Cerebellar nuclear complex (tissue), 1 donor: ENCODE measurements at places on chromosomes 13 and 19.

- no peak for DNase-seq
Measured at GRCh38 chr13:65410791-65411190, 1819.3 kb downstream of the PCDH9 start.

- DNase-seq, result no peak
Measured at GRCh38 chr13:36082396-36082795, 48.8 kb downstream of the DCLK1 start.

- DNase-seq, result no peak
Measured at GRCh38 chr13:80251403-80251802, 89.5 kb downstream of the SPRY2 start.

GRCh38 chr13:48901781-48902180 lies 73.9 kb upstream of the FNDC3A start:
- no peak for DNase-seq

GRCh38 chr19:51485960-51486660 lies 7.8 kb downstream of the CEACAM18 start:
- no peak for DNase-seq

DNA sequence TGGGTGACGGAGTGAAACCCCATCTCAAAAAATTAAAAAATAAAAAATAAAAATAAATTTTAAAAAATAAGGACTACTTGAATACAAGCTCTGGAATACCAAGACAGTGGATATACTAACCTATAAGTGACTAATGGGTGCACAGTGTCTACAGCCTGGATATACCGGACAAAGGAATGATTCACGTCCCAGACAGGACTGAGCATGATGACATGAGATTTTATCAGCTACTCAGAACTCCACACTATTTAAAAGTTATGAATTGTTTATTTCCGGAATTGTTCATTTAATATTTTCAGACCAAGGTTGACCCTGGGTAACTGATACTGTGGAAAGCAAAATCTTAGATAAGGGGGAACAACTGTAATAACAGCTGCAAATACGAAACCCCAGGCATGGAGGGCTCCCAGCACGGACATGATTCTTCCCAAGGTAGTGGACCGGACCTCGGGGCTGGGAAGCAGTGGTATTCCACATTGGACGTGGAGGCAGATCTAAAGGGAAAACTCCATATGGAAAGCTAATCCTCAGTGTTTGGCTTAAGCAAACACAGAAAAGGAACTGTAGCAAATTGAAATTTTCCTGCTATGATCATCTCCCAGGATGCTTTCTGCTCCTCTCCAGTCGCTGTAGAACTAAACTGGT lies 102.6 kb upstream of the TSHZ3 start:
- no peak for DNase-seq

DNA sequence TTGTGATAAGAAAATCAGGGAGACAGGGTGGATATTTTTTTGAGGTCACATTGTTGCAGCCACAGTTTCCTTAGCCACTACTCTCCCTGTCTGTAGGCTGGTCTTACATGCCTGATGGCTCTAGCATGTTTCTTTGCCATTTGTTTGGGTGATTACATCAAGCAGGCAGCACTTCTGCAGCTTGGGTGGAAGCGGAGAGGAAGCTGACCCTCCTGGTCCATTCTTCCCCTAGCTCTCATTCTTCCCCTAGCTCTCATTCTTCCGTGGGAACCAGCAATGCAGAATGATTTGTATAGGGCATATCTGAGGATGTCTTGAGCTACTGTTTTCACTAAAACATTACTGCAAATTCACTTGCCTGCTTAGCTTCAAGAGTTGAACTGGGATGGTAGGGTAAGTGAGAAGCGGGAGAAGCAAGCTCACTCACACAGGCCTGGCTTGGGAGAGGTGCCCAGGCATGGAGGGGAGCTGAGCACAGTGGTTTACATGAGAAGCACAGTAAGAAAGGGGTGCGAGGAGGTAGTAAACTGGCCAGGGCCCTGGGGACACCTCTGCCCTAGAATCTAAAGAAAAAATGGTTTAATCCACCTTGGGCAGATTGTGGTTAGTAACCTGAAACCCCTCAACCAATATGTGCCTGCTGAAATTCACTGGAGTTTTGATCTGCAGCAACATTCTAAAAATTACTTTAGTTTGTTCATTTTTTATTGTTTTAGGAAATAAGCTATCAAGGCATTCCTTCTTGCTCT lies 538.9 kb downstream of the RFC3 start:
- DNase-seq, result no peak

DNA sequence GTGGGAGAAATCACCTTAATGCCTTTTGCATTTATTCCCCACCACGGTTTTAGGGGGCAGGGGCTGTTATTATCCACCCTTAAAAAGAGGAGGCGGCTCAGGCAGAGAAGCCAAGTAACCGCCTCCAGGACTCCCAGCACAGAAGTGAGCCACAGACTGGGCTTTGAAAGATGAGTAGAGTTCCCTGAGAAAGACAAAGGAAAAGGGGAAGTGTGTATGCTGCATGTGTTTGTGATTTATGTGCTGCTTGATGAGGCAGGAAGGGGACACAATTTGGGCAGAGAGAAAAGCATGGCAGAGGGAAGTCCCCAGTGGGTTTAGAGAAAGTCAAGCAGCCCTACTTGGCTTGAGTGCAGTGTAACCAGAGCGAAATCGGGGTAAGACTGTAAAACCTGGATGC lies 85.0 kb downstream of the DOCK9 start:
- no peak for DNase-seq

DNA sequence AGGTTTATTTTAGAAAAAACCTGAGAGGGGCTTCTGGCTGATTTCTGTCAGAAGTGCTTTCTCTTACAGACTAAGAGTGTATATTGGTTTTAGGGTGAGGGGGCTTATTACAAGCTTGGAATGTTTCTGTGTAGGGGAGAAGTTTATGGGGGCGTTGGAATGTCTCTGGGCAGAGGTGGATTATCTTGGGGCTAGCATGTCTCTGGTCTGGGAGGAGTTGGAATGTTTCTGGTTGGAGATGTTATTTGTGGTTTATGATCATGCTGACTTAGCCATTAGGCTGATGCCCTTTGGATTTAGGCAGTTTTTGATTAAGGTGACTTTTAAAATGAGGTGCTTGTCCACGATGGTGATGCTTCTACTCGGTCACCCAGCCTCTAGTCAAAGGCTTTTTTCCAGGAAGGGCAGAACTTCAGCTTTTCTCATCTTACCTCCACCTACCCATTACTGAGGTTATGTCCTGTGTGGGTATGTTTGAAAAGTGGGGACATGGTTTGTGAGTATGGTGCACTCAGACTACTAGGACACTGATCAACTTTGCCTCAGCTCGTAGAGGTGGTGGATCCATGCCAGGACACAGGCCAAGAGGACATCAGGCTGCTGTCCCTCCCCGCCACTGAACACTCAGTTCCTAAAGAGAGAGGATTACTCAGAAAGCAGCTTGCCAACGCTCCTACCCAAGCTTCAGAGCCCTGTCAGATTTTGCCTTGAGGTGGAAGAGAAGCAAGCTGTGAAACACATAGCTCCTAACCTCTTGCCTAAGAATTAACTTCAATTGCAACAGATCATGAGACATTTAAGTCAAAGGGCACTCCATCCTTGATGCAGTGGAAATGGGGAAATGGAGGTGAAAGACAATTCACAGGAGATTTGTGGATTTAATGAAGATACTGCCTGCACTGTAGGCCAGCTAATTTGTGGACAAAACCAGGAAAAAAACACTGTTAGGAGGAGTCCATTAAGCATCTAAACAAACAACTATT lies 63.6 kb downstream of the ZNF44 start:
- no peak for DNase-seq

DNA sequence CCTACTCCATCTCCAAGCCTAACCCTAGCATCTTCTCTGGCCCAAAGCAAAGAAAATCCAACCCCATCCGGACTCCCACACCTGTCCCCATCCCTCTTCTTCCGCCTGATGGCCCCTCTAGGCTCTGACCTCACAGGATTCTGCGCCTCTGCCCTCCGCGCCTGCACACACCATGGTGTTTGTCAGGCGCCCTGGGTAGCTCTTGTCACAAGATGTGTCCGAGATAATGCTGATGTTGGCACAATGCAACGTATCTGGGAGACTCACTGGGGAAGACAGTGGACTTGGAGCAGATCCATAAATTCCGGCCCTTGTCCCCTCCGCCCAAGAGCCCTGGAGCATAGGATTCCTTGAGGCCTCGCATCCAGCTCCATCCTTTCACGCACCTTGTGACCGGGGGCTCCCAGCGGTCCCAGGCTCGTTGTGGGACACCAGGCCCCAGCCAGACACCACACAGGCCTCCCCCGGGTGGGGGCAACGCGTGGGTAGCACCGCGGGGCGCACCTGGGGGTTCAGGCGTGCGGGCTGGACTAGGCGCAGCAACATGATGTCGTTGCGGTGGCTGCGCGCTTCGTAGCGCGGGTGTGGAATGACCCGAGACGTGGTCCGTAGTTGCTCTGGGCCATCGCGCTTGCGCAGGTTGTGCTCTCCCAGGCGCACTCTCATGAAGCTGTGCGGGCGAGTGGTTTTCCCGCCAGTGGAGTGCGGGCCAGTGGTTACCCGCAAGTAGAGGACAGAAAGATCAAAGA lies 3.1 kb upstream of the KLK1 start:
- DNase-seq, result no peak

GRCh38 chr13:100535426-100536135 lies 53.0 kb downstream of the GGACT start:
- DNase-seq, result no peak

- no peak for DNase-seq
Measured at GRCh38 chr13:29483211-29483610, 112.3 kb downstream of the SLC7A1 start.

GRCh38 chr19:7996883-7997282 lies 8.6 kb downstream of the ELAVL1 start:
- no peak for DNase-seq

- DNase-seq, result no peak
Measured at GRCh38 chr13:78603240-78603957, at the start of gene POU4F1. Gene POU4F1 (minus strand): TSS chr13:78603552. CDS start chr13:78603326, 226 bp downstream.

GRCh38 chr13:35743165-35743564 lies 266.7 kb upstream of the MAB21L1 start:
- DNase-seq, result no peak

DNA sequence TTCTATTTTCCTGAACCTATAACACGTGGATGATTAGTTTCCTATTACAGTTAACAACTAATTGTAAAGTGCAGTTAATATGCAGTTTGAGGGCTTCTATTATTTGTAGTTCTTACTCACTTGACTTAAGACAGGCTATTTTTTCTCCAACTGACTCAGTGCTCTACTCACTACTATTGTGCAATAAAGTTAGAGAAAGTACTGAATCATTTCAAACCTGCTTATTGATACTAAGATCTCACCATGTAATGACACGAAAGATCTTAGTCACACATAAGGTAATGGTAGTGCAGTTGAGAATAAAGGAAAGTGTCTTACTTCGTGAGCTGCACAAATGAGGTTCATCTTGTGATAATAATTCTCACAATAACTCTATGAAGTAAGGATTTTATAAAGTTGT lies 22.8 kb upstream of the ITM2B start:
- no peak for DNase-seq
